ENCODE measurements at places on chromosomes 4 and X.

DNA sequence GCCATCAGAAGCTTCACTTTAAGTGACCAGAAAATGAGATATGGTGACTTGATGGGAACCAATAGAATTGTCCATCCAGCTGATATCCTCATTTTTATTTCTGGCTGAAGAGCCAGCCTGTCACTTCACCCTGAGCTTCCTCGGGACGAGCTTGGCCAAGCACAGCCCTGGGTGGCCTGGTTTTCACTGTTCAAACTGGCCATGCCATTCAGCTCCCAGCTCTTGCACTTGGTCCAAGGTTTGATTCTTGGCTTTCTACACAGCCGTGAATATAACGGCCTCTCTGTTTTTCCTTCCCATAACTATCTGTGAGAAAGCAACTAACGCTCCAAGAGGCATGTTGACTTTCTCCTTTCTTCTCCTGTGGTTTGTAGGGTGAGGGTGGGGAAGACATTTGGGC, 71.9 kb downstream of the LIMCH1 start:
- DNase-seq: no peak

DNA sequence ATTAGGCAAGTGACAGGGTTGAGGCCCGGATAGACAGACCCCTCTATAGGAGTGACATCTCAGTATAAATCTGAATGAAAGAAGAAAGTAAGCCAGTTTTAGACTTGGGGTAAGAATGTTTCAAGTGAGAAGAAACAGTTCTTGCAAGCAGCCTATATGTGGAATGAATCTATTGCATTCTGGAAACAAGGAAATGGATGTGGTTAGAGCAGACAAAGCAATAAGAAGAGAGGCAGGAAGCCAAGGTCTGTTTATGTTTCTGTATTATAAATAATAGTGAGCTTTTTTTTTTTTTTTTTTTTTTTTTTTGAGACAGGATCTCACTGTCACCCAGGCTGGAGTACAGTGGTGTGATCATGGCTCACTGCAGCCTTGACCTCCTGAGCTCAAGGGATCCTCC, 255.8 kb downstream of the UNC5C start:
- DNase-seq: no peak

- no peak for DNase-seq
Measured at GRCh38 chrX:145002771-145003170, 244.5 kb upstream of the SPANXN1 start.

- DNase-seq: no peak
Measured at GRCh38 chr4:136113921-136114320, 1418.4 kb downstream of the PCDH18 start.

DNA sequence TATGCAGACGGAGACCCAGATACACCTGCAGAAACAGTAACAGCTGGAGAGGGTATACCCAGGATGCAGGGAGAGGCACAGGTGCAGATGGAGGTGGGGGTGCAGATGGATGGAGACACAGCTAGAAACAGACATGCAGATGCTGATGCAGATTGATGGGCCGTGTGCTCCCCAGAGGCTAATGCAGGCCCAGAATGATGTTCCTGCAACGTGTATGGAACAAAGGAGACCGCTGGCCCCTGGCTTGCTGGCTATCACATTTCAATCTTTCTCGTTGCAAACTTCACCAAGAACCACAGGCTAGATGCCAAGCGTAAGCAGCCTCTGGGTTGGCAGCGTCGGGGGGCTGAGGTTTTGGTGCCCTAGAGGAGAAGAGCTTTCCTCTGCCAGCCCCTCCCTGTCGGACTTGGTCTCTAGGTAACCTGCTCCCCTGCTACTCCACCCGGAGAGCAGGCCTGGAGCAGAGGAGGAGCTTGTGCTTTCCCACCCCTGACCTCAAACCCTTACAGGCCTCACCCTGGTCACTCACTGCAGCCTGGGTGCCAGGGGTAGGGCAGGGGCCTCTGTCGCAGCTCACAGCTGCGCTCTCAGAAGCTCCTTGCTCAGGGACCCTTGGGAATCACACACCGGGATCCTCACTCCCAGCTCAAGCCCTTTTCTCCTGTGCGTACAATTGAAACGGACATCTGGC, 69.0 kb upstream of the PSAPL1 start:
- no peak for DNase-seq

DNA sequence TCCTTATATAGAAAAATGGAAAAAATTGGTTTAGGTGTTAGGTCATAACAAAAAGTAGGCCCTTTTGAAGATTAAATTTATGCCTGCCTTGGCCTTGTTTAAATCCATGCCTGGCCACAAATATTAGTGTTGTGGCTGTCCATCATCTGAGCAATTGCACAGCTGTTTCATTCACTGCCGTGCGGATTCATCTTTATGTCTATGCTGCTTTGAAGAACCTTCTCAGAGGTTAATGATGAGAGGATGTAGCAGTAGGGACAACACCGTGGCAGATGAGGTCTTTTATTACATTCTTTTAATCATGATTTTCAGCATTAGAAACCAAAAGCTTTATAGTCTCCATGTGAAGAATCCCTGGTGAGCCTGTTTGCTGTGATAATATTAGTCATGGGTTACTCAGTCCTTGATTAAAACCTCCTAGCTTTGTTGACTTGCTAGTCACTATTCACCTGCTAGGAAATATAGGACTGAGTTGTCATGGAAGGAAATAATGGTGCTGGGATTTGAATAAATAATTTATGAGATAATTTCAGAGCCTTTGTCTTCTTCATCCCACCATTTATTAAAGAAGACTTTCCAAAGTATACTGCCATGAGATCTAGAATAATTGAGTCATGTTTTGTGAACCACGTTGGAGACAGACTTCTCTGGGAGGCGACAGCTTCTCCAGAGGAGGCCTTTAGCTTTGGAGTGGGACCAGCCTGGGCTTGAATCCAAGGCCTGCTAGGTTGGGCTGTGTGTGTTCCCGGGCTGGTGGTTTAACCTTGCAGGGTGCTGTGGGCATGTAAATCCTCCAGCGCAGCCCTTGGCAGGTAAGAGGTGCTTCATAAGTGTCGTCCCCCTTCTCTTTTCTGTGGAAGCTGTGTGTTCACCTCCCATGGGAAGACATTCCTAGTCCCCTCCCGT, 53.5 kb downstream of the PTTG2 start:
- DNase-seq: no peak

DNA sequence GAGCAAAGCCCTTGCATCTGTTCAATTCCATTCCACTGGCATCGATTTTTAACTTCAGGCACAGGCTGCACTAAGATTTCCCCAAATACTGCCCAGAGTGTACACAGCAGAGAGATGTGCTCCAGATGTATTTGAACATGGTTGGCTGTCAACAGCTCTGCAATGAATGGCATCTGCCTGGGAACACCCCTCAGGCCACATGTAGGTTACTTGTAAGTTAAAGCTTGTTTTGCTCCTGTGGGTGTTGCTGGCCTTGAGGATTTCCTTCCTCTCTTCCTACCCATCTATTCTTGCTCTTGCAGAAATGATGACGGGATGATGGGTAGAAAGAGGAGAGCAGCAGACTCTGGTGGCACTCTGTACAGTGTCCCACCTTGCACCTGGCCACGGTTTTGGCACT, 69.3 kb upstream of the HELT start:
- no peak for DNase-seq
